ENCODE measurements at places on chromosomes 7 and 10.

DNA sequence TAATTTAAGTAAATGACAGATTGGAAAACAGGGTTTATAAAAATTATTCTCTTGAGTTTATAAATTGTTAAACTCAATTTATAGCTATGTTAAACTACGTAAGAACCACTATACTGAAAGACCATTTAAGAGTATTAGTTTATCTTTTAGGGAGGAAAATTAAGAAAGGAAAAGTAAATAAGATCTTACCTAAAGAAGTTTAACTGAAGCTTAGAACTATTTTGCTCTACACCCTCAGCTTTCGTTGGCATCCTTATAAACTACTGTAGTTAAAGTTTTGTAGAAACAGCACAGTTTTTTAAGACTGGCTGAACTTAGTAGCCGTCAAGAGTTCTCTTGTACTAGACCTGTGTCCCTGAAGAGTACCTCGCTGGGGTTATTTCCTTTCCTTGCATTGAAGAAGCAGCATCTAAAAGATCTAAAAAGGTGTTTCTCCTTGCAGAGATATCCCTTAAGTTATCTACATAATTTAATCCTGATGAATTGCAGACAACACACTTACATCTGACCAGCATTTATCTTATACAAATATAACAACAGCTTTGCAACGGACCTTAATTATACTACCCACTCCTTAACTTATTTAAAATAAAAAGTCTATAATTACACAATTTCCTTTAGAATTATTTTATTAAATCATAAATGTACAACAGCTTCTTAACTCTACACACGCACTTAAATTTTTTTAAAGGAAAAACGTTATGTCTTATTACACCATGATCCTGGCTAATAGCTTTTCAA is 9.1 kb downstream of the HNRNPA2B1 start:
- DNase-seq, result no peak

DNA sequence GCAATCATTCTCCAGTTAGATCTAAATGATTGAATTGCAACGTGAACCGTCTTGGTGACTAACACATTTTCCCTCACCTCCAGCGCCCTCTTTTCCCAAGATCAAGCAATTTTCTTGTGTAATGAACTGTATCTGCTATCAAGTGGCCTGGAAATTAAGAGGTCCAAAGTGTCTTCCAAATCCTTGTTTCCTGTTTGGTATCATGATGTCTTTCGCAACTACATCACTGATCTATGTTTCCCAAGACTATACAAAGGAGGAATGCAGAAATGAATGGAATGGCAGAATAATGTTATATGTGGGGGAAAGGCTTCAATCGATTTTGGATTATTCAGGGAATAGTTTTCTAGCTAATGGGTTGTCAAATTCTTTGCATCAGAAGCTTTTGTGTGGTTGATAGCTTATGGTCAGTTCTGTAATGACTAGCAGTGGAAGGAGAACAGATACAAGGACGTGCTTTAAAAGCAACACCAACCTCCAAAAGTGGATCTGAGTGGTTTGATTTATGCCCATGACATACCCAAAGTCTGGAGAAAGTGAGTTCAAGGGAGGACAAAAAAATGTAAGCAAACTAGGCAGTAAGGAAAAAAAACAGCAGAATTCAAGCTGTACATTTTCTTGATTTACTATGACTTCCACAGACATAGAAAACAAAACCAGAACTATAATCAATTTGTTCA is 14.6 kb upstream of the ZEB1 start:
- DNase-seq, result no peak

DNA sequence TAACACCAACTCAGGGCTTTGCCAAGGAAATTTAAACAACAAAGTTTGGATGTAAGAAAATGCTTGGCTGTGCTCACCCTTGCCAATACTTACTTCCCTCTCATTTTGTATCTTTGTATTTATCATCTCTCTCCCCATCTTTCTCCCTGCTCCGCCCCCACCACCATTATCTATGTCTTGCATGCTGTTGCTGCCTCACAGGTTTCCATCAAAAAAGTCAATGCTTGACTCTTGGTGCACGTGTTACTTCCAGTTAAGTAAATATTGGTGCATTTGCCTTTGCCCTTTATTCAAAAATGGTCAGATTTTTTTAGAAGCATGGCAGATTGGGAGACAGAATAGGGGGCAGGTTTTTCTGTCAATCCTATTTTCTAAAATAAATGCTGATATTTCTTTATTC is 626.0 kb downstream of the ACTR3B start:
- DNase-seq, result no peak

GRCh38 chr10:113854761-113855588 is 514 bp downstream of the NHLRC2 start:
- peak; percentile 10 for DNase-seq

DNA sequence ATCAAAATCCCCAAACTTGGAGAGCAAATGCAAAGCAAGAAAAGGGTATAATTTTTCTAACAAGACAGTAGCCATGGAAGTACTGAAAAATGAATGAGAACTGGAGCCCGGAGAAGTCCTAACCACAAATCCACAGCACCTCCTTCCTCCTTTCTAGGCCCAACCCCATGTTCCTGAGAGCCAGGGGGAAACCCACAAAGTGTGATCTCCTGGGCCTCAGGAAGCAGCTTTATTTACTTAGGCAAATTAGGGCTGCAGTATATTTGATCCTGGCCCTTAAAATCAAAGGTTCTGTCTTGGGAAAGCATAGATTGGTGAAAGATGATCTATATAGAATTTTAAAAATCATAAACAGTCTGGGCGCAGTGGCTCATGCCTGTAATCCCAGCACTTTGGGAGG is 103.0 kb downstream of the DOCK4 start:
- no peak for DNase-seq

DNA sequence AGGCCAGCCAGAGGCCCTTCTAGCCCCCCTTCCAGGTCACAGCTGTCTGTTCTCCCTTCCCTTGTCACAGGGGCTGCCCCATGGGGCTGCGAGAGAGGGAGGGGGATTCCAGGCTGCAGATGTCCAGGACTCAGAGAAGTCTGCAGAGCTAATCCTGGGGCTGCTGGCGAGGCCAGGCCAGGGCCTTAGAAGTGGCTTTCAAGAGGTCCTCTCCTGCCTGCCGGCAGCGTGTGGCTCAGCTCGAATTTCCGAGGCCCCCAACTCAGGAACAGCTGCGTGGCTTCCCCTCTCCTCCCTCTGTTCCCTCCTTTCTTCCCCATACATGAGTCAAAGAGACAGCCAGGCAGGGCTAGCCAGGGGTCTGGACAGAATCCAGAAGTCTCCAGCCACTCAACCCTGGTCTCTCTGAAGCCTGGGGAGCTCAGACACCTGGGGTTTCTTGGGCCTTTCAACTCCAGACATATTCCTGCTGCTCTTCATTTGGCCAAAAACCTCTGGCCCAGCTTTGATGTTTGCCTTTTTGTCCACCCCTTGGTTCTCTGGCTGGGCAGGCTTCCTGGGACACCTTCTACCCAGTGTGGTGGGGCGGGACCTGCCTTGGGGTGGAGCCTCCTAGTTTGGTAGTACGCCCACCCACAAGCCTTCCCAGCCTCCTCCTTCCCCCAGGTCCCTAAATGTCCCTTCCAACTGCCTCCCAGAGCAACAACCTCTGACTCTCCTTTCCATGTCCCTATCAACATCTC is 21.8 kb upstream of the EIF5AL1 start:
- no peak for DNase-seq

DNA sequence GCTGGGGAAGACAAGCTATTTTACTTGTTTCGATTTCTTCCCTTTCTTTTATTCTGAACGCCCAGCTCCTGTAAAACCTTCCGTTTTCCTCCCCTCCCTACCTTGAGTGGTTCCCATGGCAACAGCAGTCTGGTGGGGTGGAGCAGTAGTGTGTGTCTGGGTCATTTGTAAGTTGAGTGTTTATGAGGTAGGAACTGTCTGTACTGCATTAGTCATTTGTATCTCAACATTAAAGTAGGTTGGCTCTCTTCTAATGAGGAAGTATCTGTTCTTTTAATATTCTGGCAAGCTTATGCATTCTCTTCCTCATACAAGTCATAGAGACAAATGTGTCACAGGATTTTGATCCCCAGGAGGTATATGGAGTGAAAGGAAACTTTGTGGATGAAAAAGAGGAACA is 85.3 kb upstream of the CCDC6 start:
- no peak for DNase-seq

DNA sequence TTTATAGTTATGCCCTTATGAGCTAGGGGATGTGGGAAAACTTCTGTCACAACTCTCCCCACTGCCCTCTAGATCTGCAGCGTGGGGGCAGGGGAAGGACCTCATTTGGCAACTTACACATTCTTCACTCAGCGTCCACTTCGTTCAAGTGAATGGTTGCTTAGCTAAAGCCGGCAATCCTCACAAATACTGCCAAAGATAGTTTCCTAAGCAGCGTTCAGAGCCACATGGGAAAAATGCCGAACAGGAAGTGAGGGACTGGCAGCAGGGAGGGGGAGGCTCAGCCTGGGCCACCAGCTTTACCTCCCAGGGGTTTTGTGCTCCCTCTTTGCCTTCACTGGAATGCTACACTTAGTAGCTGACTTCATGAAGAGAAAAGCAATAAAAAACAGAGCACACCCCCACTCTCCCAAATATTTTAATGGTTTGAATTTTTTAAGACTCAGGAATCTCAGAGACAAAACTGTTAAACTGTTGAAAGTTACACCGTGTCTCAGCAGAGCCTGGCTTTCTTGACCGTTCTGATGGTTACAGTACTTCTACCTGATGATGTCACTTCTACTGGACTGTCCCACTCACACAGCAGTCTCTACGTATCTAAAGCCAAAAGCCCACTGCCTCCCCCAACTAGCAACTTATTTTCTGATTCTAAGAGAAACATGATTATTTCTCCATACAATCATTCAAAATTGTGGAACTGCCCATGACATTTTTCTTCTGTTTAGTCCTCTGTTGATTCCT is 10.4 kb downstream of the GRM3 start:
- DNase-seq, result no peak

GRCh38 chr7:36283711-36284130 is 105.9 kb upstream of the ANLN start:
- DNase-seq, result peak; percentile 20

- DNase-seq, result no peak
Observed at GRCh38 chr7:23653942-23654341, 26.1 kb upstream of the FAM221A start.

- no peak for DNase-seq
Observed at GRCh38 chr10:125002423-125003145, 60.7 kb downstream of the ZRANB1 start.

GRCh38 chr10:120221873-120222485 is 235.0 kb upstream of the PLPP4 start:
- DNase-seq, result no peak

GRCh38 chr7:42747044-42747443 is 164.8 kb downstream of the C7orf25 start:
- DNase-seq, result no peak

- no peak for DNase-seq
Observed at GRCh38 chr7:11935905-11936304, 103.9 kb upstream of the THSD7A start.

DNA sequence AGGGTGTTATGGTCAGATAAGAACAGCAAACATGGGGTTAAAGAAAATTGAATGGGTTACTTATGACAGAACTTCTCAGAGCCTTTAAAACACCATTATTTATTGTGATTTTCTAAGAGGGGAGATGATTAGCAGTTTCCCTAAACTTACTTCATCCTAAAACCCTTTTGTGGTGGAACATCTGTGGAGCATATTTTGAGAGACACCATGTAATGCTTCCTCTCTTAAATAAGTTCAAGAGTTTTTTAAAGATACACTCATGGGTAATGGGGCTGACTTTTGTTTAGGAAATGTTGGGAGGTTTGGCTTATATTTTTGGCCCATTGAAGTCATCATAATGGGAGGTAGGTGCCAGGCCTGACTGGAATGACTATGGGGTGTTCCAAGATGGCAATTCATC is 8.4 kb upstream of the PDCD4 start:
- DNase-seq, result no peak

GRCh38 chr10:128686630-128687278 is 560.5 kb upstream of the MKI67 start:
- DNase-seq, result no peak

DNA sequence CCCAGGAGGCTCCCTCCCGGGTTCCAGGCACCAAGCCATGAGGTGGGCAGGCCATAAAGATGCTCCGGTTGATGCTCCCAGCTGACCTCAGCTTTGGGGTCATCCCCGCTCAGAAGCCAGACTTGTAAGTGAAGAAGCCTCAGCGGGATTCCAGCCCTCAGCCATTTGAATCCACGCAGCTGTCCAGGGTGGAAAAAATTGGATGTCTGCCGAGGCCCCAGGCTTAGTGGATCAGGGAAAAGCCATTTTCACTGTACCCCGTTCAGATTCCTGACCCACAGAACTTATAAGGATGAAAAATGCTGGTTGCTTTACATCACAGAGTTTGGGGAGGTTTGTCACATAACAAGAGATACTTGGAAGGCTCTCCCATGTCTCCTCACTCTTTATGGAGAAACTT is 49.2 kb upstream of the CPN1 start:
- no peak for DNase-seq

GRCh38 chr7:108132551-108133265 is 2.5 kb upstream of the LAMB4 start:
- DNase-seq, result no peak

DNA sequence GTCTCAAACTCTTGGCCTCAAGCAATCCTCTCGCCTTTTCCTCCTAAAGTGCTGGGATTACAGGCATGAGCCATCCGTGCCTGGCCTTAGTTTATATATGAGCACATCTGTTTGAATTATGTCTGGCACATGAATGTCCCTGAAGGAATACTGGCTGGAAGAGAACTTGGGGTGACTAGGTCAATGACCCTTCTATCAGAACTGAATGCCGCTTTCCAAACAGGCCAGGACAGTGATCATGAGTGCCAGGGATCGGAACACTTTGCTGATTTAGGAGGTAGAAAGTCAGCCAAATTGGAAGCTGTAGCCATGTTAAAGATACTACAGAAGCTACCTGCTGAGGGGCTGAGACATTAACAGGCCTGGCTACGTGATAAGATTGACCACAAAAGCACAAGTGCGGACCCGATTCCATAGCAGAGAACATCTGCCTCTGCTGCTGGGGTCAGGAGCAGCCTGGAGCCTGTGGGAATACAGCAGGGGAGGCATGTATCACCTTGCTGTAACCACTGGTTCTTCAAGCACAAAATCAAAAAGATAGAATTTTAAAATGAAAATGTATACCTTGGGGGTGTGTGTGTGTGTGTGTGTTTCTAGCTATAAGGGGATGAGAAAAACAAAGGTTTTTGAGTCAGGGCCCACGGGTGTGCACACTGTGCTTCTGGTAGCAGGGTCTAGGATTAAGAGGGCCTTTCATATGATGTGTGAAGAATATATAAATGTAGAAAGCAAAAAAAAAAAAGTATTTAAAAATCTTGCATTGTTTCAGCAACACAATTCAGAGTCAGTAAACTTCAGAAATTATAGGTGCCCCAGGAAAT is 293.7 kb downstream of the BBS9 start:
- DNase-seq, result no peak

- DNase-seq, result peak; percentile 91
Observed at GRCh38 chr10:102449321-102450123, 1.8 kb downstream of the C10orf95 start.

DNA sequence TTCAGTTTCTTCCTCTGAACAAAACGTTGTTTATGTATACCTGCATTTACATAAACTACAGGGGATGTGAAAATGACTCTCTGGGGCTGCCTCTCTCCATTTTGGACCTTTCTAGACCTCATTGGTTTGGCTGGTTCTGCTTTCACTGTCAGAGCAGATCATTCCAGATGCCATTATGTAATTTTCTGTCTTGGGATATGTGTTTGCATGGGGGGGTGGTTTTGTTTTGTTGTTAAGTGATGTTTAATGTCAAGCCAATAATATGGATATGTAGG is 172.4 kb downstream of the LRRC4 start:
- no peak for DNase-seq

GRCh38 chr10:21985541-21985940 is 18.0 kb downstream of the DNAJC1 start:
- DNase-seq, result no peak

- DNase-seq, result no peak
Observed at GRCh38 chr7:15461576-15461975, 100.2 kb downstream of the AGMO start.

- DNase-seq, result no peak
Observed at GRCh38 chr10:85645926-85646711, 720.5 kb downstream of the GRID1 start.

Data from CD4-positive, alpha-beta T cell treated with Interleukin-6 at 100 ng/mL for 8 hours (primary cell).